GM06990 (cell line): ENCODE measurements at places on chromosomes 4 and X.

DNA sequence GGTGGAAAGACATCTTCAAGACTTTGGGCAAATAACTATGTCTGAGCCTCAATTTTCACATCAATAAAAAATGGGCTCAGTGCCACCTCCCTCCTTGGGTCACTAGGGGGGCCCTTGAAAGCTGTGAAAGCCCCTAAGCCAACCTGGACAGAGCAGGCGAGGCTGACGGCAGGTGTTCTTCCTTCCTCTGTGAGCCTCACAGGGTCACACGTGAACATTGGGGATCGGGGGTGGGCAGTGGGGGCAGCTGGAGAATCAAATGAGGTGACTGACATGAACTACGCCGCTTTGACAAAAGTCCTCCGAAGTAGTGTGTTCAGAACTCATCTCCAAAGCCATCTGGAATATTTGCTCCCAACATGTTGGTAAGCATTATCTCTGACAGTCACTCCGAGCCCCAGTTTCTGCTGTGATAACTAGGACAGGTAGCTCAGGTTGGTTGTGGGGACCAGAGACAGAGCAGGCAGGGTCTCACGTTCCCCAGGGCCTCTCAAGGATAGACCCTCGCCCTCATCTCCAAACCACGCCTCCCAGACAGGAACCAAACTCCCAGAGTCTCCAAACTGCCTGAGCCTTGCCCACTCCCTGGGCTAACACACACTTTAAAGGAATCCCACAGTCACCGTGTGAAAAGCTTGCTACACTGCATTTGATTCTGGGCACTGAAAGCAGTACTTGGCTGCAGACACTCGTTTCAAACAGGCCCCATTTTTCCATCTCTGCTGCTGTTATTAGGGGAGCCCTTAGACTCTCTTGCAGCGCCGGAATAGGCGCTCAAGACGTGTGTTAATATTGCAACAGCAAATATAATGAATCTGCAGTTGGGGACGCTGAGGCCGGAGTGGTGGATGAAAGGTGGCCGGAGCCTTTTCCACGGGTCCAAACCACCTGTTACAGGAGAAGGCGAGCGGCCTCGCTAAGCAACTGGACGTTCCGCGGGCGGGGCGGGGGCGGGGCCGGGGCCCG, 717 bp upstream of the WFS1 start:
- DNase-seq: no peak

- DNase-seq: no peak
Measured at GRCh38 chr4:152352215-152352614, 183.7 kb downstream of the FBXW7 start.

- no peak for DNase-seq
Measured at GRCh38 chr4:36313301-36313700, 31.9 kb downstream of the DTHD1 start.

DNA sequence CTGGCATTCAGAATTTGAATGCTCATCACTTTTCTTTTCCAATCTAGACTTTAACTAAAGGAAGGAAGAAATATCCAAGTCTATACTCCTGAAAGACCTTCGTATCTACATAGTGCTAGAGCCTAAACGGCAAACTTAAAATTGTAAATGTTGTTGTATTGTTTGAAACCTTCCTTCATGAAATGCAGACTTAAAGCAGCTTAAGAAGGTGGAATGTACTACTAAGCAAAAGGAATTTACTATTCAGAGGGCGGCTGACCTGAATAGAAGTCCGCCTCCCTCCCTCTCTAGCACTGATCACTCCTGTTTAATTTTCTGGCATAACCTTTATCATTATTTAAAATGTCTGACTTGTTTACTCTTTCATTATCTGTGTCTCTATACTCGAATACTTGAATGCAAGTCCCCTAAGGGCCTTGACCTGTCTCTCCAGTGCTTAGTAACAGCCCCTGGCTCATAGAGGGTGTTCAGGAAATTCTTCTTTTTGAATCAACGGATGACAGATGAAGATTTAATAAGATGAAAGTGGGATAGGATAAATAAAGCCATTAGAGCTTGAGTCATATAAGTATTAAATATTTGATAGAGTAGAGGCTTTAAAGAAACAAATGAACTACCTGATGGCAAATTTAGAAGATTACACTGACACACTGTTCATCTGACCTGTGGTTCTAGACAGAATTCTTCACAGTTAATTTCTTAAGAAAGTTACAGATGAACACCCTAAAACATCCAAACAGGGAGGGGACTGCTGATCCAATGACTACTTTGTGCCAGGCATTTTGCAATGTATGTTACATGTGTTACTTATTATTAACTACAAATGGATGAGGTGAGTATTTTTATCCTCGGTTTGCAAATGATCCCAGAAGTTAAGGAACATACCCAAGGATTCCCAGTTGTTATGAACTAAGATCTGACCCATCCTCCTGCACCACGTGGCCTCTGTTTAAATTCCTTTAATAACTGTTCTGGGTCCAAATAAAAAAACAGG, 20.2 kb upstream of the RBPJ start:
- DNase-seq: no peak

DNA sequence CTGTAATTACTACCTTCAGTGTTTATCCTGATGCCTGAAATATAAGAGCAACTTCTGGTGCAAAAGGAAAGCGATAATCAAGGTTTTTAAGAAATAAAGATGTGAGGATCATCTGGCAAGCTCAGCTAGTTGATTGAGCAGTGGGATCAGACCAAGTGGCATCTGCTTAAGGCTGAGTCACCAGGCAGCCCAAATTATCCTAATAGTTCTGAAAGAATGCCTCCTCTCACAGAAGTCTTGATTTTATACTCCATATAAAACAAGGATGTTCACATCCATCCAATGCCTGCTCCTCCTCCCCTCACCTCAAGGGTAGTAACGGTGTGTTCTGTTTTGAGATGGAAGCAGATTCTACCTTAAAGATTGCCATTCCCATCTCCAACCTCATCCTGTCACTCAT, 134.5 kb upstream of the RASGEF1B start:
- no peak for DNase-seq

- DNase-seq: no peak
Measured at GRCh38 chr4:78345237-78345636, 206.3 kb upstream of the ANXA3 start.

GRCh38 chr4:6493658-6494304, 21.4 kb upstream of the PPP2R2C start:
- DNase-seq: no peak

DNA sequence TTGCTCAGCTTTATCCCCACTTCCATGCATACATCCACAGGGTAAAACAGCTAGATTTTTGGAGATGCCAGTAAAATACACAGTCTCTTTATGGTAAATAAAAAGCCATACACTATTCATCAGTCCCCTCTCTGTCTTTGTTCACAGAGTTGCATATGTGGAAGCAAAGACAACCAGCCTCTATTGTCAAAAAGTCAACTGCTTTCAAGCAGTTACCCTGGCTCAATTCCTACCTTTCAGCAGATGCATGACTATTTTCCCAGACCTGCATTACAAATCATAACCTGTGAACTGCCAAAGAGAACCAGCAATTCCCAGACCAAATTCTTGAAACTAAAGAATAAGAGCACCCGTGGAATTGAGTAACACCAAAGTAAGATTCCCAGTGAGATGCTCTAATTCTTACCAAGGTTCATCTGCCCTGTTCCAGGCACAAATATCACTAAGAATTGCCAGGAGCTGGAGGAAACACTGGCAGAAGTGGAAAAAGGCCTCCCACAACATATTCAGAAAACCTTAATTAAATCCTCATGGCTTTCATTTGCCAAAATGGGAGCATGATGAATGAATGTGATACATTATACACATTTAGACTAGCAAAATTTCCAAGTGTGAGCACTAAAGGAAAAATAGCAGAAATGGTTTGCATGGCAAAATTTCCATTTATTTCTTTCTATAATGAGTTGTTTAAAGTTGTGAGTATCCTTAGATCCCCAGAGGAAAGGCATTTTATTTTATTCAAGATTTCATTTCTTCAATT, 391.2 kb upstream of the ADGRL3 start:
- DNase-seq: no peak

DNA sequence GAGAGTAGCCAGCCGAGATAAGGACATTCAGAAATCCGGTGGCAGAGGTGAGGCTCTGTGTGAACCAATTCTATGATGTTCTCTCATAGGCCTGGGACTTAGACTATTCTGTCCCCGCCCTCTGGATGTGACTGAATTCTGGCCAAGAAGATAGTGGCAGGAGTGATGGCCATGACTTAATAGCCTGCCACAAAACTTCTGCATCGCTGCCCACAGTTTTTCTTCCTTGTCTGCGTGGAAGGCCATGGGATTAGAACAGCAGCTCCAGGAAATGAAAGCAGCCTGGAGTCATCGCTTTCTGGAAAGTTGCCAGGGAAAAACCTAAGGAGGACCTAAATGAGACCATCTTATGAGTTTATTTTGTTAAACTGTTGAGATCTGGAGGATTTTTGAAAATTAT, 134.7 kb downstream of the F11 start:
- no peak for DNase-seq

DNA sequence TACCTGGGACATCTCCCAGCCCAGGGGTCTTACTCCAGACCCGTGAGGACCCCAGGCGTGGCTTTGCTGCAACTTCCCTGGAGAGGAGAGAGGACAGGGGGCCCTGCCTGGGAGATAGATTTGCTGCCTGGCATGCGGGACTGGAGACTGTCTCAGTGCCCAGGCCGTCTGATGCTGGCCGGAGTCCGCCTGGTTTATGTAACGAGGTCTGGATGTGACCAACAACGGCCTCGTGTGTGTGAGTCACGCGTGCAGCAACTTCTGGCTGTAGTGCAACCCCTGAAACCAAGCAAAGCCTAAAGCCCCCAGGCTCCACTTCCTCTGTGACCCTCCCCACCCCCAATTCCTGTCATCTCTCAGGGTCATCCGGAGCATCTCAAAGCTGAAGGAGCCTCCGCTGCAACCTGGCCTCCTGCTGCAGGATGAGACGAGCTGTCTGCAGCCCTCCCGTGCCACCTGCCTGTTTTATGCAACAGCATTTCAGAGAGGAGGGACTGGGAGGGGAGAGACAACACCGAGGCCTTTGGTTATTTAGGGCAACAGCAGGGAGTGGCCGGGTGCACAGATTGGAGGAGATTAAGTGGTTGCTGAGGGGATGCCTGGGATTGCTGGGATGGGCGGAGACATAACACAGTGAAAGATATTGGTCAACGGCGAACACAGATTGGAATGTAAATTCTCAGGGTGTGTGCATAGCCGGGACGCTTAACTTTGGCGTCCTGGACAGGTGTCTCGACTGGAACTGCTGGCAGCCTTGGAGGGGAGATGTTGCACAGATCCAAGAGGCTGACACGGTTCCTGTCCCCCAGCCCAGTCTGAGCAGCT, 16.0 kb downstream of the XG start:
- no peak for DNase-seq

GRCh38 chr4:15368856-15369255, 59.0 kb upstream of the C1QTNF7 start:
- no peak for DNase-seq

- peak; percentile 37 for DNase-seq
Measured at GRCh38 chr4:156197216-156197615, 243.6 kb upstream of the CTSO start.

- DNase-seq: no peak
Measured at GRCh38 chr4:55458164-55458563, 62.4 kb downstream of the TMEM165 start.

- no peak for DNase-seq
Measured at GRCh38 chrX:97524340-97524739, 640.6 kb downstream of the RPA4 start.

GRCh38 chrX:119760026-119760877, 1.9 kb downstream of the SOWAHD start:
- DNase-seq: peak; percentile 68

DNA sequence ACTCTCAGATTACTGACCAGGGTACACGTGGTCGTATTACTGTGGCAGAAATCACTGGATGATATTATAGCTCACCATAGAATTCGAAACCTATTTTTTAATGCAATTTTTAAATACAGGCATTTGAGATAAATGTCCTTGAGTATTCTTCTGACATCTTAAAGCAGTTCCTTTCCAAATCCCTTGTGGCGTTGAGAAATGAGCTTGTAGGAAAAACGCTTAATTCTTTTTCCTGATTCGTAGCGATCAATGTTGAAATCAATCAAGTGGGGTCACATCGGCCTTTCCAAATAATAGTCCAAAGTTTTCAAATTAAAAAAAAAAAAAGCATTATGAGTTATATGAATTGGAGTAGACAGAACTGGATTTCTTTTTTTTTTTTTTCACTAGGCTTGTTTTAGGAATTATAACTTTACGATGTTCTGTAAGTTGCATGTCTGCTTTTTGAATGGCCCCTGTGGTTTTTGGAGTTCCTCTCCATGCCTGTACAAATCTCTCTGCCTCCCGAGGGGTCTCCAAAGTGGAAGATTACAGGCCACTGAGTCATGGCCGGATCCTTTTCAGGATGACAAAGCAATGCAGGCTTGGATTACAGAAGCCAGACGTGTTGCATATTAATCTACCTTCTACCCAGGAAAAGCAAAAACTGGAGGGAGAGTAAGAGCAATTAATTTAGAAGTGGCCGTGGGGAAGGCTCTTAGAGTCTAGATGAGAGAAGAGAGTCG, 226.1 kb downstream of the SHOX start:
- no peak for DNase-seq

GRCh38 chr4:17336524-17336961, 175.3 kb downstream of the QDPR start:
- peak; percentile 47 for DNase-seq

DNA sequence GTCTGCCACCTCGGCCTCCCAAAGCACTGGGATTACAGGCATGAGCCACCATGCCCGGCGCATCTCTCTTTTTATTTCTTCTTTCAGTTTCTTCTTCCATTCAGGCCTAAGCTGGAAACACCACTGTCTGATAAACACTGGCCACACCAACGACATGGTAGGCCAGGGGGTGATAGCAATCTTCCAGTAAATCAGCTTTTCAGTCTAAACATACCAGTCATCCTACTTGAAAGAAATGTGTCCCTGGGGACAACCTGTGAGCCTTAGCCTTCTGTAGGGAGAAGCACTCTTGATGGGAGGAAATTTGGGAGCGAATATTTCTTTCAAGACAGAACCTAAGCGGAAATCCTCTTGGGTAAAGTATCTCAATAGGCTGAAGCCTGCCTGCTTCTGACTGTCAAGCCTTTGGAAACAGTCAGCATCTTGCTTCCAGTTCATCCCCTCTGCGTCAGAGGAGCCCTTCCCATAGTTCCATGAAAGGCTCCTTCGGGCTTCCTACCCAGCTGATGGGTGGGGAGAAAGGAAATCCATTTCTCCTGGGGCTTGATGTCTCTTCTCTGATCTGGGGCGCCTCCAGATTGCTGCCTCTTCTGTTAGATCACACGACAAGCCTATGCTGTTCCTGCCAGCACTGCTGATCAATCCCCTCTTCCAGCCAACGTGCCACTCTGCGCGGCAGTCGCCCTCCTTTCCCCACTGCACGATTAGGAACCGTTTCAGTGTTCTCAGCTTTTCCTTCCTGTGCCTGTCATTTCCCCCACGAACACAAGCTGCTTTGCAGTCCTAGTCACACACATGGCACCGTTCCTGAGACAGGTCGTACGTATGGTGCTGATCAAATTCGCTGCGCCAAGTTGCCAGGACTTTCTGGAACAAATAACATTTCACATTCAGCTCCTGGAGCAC, 49.5 kb upstream of the CBR4 start:
- DNase-seq: no peak

- no peak for DNase-seq
Measured at GRCh38 chr4:137664416-137664815, 132.1 kb upstream of the PCDH18 start.
